ENCODE measurements at places on chromosomes 2 and 18. TPM values are rescaled to one million over a fixed set of nuclear protein-coding genes. Genes with fewer than 3 reads are reported as not detected.

COL4A4 gene
- not detected for total RNA-seq

SP140 gene
- 77.7 TPM for total RNA-seq

TMEM247 gene
- total RNA-seq = not detected

GALNT14 gene
- 1.2 TPM for total RNA-seq

MPHOSPH10 gene
- 37.1 TPM for total RNA-seq

MYO1B gene
- 42.5 TPM for total RNA-seq

EGR4 gene
- 0.33 TPM for total RNA-seq

SP9 gene
- not detected for total RNA-seq

DNA sequence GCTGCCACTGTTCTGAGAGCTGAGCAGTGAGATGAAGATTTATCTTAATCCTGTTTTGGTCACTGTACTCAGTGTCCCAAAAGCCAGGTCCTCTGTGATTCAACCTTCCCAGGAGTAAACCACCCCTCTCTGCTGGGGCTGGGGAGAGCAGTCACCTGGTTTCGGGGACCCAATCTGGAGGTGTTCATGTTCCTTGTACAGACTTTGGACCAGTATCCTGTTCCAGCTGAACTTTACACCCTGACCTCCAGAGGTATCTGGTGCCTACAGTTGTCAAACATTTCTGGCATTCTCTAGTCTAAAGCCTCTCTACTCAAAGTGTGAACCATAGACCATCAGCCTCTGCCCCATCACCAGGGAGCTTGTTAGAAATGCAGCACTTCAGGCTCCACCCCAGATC lies 22.1 kb downstream of the CERS6 start:
- no peak for DNase-seq

DNA sequence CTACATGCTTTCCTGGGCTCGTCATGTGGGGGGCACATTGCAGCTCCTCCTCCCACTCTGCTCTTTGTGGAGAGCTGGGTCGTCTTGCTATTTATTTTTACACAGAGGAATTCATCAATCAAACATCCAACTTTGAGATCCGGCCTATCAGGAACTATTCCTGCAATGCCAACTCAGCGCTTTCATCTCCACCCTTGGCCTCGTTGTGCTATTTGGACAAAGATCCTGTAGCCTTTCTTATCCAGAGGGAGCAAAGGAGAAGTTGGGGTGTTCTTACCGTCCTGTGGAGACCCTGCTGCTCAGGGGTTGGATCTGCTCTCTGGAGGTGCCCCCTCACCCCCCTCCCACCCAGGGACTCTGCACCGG lies 92.1 kb downstream of the ASB1 start:
- DNase-seq = no peak

DNA sequence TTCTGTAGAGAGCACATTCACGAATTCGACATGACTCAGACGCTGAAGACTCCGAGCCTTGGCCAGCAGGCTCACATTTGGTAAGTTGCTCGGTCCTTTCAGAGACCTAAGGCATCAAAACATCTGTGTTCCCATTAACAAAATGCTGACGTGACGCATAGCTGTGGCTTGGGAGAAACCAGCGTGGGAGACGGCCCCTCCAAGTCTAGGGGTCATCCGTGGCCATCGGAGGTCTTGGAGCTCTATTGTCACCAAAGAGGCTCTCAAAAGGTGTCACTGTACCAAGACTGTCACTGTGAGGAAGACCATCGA lies 14.9 kb downstream of the FBLN7 start:
- no peak for DNase-seq

DNA sequence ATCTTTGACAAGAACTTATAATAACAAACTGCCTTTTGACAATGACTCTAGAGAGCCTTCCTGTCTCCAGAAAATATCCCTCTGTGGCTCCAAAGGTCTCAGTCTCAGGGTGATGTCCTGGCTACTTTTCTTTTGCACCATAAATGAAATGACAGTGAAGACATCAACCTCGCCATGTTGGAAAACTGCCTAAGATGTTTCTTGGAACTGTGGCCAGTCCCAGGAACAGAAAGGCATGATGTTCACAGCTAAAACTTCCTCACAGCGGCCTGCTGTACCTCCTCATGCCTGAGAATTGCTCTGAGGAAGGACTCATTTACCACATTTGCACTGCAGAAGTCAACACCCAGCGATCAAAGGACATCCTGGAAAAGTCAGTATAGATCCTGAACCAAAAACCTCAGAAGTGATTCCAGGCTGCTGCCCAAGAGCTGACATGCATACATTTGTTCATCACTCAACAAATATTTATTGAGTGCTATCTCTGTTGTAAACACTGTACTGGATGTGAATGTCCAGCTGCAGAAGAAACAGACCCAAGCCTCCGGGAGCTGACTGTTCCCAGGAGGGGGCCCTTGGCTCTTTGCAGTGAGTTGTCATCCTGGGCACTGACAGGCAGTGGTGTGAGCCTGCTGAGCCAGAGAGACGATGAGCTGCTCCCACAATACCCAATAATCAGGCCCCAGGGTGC lies 64.3 kb upstream of the ACSL3 start:
- no peak for DNase-seq

DNA sequence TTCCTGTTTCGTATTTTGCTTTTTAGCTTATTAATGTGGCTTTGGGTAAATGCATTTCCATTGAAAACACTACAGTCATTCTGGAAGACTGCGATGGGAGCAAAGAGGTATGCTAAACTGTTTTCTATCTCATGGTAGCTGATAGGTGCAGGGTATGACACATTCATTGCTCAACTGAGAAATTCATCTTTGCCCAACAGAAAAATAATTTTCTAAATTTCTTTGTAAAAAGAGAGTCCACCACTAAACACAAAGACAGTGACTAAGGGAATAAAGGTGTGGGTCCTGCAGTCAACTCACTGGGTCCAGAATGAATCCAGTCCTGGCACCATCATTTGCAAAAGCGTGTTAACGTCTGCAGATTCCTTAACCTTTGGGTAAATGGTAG lies 19.9 kb downstream of the ERMN start:
- no peak for DNase-seq

GRCh38 chr18:8711736-8712135 lies 6.4 kb downstream of the MTCL1 start:
- no peak for DNase-seq

DNA sequence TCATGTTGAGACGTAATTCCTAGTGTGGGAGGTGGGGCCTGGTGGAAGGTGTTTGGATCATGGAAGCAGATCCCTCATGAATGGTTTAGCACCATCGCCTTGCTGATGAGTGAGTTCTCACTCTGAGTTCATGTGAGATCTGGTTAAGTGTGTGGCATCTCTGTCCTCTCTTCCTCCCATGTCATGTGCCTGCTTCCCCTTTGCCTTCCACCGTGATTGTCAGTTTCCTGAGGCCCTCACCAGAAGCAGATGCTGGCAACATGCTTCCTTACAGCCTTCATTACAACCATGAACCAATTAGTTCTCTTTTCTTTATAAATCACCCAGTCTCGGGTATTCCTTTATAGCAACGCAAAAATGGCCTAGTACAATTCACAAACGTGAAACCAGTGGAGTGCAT lies 14.6 kb upstream of the MCM6 start:
- no peak for DNase-seq

DNA sequence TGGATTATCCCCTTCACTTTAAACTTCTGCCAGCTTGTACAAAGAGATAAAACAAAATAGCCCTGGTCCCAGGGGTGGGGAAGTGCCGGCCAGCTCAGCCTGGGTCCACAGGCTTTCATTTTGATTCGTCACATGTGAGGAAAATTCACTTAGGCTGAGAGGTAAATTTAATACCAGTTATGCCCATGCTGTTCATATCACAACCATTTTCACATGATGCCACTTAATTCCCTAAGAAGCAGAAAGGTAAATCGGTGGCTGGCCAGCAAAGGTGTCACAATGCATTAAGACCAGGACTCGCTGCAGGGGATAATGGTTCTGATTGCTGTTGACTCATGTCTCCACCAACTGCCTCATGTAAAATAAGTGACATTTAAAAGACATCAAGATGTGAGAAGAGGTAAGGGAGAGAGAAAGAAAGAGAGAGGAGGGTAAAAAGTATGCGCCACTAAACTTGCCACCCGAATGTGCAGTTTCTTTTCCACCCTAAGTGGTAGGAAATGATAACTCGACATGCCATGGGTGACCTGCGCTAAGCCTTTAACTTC lies 261.0 kb upstream of the SIX3 start:
- no peak for DNase-seq

DNA sequence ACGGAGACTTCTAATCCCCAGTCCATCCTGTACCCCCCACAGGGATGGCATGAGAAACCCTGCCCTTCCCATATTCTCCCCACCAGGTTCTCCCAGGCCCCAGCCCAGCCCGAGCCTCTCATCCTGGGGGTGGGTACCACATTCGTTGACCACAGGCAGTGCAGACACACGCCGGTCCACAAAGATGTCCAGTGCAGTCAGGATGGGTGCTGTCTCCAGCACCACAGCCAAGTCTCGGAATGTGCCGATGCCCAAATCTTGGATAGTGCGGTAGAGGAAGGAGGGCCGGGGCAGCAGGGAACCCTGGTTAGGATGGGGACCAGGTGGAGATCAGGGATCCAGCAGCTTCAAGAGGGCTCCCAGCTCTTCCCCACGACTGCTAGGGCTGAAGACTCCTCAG lies 4.8 kb downstream of the PRKAG3 start:
- DNase-seq = no peak

GRCh38 chr2:119480718-119481142 lies 43.6 kb downstream of the SCTR start:
- DNase-seq = no peak
